ENCODE measurements at places on chromosomes 3 and 15. TPM values are rescaled to one million over a fixed set of nuclear protein-coding genes. Genes with fewer than 3 reads are reported as not detected.

GRCh38 chr3:146092230-146092629, 68.8 kb downstream of the PLOD2 start:
- no peak for DNase-seq

GRCh38 chr3:111260878-111261277, 189.3 kb downstream of the NECTIN3 start:
- DNase-seq = no peak

DNA sequence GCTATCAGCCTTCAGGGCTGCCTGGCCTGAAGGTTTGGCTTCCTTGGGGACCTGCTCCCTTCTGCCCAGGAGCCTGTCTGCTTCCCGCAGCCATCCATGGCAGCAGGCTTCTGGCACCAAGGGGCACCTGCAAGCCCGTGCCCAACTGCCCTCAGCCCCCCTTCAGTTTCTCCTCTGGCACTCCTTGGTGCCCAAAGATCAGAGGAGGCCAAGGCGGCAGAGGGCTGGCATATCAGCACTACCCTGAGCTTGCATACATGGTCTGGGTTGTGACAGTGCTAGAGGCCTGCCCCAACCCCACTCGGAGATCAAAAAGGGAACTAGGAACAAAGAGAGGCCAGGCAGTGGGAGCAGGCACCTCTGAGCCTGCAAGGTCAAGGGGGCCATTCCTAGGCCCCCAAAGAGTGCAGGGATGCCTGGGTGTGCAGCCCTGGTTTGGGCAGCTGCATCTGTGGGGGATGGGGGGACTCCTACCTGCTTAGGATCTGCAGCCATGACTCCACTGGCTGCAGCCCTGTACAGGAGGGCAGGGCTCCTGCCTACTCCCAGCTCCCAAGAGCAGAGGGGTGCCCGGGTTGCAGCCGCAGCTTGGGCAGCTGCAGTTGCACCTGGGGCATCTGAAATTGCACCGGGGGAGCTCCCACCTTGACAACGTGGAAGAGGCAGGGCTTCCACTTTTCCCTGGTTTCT, 76.2 kb upstream of the TP63 start:
- no peak for DNase-seq

DNA sequence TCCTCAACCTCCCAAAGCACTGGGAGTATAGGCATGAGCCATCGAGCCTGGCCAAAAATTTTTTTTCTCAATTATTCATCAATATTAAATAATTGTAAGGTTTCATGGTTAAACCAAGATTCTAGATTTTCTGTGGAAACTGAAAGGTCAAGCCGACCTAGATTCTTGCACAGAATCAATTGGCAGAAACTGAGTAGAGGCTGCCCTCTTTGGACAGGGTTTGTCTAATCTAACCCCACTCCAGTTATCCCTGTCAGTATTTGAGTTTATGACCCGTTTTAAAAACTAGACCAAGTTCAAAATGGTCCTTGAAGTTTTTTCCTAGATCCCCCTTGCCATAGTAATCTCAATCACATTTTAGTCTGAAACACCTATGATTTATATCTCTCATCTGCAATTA, 8.6 kb upstream of the ADAM10 start:
- DNase-seq = no peak

MFAP1 gene
- 37.3 TPM for total RNA-seq

- DNase-seq = no peak
These were observed 23.5 kb upstream of the SLC15A2 start for GRCh38 chr3:121870717-121871116.

HTR3E gene
- total RNA-seq = not detected

DNA sequence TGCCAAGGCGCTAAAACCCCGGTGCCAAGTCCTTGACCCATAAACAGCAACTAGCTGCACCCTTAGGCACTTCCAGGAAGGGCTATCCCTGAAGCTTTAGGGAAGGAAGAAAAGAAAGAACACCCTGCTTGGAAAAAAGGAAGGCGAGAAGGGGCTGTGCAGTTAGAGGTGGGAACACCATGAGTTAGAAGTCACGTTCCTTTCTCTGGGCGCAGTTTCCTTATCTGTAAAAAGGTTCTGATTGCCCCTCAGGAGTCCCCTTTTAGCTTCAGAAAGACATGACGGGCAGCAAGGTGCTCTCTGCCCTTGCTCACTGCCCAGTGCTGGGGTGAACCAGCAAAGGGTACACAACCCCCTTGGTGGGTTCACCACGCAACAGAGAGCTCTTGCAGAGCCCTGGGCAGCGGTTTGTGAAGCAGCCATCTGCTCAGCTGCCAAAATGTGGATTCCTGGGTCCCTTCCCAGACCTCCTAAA, 798 bp downstream of the GCHFR start:
- no peak for DNase-seq

GRCh38 chr3:195768831-195769303, 42.9 kb downstream of the MUC4 start:
- no peak for DNase-seq

- no peak for DNase-seq
These were observed 51.7 kb downstream of the TRANK1 start for GRCh38 chr3:36893137-36893557.

- DNase-seq = no peak
These were observed 6.3 kb downstream of the TIGIT start for GRCh38 chr3:114299941-114300624.

CAMK2N2 gene
- total RNA-seq = 0.23 TPM

DNA sequence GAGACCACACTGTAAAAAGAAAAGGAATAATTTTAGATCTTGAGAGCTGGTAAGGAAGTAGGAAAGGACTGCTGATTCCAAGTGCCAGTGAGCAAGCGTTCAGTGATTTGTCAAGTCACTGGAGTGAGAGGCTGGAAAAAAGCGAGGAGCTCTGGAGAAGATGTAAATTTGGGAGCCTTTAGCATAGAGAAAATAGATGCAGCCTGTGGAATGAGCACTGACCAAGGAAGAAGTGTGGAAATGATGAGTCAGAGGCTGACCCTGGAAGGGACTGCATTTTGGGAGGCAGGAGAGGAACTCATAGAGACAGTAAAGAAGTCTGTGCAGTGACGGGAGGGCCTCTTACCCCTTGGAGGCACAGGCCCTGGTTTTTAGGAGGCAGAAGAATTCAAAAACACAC, 17.1 kb upstream of the ABTB1 start:
- DNase-seq = no peak

DNA sequence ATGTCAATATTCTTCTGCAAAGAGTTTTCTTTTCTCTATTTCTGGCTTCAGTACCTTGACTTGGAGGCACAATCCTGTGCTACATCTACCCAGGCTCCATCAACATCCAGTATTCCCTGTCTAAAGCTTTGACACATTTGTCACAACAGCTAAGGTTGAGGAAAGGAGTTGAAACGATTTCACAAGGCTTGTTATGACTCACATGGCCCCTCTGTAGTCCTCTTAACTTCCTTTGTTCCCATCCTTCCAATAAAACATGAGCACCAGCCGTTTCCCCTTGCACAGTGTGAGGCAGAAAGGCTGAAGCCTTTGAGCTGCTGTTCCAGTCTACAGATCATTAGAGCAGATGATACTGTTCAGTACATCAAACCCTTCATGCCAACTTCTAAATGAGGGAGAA, 163.0 kb upstream of the TMCO5A start:
- no peak for DNase-seq

All from activated CD4-positive, alpha-beta memory T cell treated with anti-CD3 and anti-CD28 coated beads, Interleukin-2, amount 10 ng/mL, durations not matched to agents 7 days and 5 days (primary cell).